ENCODE measurements at places on chromosomes 1 and 21.

GRCh38 chr1:38817267-38818174, 42.1 kb downstream of the RRAGC start:
- no peak for DNase-seq

DNA sequence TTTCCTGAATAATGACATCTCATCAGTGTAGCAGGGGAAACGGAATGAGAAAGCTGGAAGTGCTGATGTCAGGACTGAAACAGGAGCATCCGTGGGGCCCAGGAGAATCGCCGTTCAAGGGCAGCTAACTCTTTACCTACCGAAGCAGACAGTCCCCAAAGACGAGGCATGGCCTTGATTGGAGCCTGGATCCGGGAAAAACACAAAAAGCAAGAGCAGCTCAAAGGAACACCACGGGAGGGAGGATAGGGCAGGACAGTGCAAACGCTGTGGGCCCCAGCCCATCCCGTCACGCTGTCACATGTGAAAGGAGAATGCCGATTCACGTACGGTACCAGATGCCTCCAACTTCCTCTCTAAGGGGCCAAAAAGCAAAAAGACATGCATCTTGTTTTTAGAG, 34.9 kb downstream of the WNT9A start:
- no peak for DNase-seq

- DNase-seq: no peak
Observed at GRCh38 chr1:153848805-153849204, 73.6 kb downstream of the SLC27A3 start.

DNA sequence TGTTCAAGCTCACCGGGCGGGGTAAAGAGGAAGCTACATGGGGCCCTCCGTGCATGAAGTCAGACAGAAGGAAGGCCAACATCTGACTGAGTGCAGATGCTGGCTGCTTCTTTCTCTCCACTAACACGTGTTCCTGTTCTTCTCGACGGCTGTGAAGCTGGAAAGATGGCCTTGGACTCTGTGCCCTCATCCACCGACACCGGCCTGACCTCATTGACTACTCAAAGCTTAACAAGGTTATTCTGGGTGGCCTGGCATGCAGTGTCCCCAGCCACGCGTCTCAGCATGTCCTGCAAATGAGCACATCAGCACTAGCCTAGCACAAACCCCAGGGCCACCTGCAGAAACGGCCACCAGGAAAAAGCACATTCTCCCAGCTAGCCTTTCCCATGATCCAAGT, 41.2 kb downstream of the ACTN2 start:
- DNase-seq: no peak

DNA sequence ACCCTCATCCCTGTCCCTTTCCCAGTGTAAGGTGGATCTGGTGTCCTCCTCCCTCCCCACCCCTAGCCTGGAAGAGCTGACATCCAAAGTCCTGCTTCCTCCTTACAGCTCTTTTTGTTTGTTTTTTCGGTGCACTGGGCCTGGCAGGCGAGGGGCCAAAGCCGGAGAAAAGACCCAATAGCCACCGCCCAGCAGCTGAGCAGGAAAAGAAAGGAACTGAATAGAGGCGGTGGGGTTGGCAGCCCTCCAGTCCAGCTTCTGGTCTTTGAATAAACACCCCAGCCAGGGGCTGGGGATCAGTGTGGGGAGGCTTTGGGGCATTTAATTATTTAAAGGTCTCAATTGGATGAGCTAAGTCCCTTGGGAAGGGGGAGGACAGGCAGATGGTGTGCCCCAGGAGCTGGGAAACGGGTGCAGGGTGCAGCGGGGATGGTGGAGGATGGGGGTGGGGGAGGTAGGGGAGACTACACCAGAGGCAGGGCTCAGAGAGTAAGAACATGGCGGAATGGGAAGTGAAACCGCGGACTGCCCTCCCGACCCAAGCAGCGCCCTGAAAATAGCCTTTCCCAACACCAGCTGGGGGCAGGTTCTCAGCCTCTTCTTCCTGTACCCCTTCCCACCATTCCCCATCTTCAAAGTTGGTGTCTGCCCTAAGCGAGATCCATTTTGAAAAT, 20.2 kb downstream of the BTG2 start:
- DNase-seq: no peak

- no peak for DNase-seq
Observed at GRCh38 chr1:103517380-103518047, 8.0 kb upstream of the RNPC3 start.

- DNase-seq: no peak
Observed at GRCh38 chr1:194338241-194338948, 1152.0 kb upstream of the B3GALT2 start.

DNA sequence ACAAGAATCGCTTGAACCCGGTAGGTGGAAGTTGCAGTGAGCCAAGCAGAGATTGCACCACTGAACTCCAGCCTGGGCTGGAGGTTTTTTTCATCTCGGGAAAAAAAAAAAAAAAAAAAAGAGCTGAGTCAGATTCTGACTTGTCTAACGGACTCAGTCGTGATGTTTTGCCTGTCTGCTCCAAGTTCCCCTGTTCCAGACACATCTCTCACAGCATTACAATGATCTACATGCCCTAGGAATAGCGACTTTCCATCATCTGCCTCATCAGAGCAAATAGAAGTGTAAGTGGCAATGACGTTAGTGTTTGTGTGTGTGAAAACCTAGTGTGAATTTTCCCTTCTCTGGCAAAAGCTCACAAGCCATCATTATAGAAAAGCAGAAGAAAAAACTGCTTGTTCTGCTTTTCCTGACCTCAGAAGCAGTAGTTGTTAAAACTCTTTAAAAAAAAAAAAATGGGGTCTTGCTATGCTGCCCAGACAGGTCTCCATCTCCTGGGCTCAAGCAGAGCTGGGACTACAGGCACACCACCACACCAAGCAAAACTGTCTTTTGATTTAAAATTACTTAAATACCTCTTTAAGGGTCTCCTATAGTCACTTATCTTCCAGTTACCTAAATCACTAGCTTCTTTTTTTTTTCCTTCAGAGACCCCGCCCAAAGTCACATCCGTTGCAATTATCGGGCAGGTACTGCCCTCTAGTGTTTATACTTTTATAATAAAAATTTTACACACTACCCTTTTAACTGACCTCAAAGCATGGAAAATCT, 37.3 kb downstream of the PLEKHO1 start:
- no peak for DNase-seq

DNA sequence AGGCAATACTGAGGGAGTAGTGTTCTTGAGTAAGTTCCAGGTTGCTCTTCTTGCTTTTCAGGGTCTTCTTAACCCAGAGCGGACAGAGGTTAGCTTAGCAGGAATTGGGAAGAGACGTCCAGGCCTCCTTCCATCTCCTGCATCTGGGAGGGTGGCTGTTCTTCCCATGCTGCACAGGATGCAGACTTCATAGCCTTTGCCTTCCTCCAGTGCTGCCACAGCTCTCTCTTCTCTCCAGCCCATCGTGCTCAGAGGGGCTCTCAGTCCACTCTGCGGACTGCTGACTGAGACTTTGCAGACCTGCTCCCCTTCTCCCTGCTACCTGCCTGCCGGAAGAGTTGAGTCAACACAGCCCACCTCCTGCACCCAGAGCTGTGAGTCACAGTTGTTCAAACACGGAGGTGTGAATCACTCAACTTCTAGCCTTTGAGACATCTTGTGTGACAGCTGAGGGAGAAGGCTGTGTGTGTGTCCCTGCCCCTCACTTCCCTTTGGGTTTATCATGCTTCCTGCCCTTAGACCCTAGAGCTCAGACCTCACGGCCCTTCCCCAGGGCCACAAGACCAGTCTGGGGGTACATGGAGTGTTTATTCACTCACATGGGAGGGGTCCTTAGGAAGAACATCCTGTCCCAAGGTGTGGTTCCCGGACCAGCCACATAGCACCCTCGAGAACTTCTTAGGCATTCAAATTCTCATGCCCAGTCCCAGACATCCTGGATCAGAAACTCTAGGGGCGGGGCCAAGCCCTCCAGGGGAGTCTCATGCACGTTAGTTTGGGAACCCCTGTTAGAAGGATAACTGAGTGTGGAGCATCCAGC, 158.3 kb upstream of the CACNA1E start:
- DNase-seq: peak; percentile 15

DNA sequence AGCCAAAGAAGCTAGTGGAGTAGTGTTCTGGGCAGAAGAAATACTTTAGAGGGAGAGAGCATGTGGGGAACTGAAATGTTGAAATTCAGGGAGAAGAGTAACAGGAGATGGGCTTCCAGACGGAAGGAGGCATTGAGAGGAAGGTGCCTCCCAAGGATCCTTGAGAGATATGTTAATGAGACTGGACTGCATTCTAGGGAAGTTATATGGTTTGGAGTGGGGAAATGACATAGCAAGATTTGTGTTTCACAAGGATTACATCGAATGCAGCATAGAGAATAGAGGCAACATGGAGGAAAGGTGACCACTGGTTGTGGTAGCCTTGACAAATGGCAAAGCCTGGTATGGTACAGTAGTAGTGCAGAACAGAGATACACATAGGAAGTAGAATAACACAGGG, 160.5 kb upstream of the HMCN1 start:
- DNase-seq: no peak

DNA sequence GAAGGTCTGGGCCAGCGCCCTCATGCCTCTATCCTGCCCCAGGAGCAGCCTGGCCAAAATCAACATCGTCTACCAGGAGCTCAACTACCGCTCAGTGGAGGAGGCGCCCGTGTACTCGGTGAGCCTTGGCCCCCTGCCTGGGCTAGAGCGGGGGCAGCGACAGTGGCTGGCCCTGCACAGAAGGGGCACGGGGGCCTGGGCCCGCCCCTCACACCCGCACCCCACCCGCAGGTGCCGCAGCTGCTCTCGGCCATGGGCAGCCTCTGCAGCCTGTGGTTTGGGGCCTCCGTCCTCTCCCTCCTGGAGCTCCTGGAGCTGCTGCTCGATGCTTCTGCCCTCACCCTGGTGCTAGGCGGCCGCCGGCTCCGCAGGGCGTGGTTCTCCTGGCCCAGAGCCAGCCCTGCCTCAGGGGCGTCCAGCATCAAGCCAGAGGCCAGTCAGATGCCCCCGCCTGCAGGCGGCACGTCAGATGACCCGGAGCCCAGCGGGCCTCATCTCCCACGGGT, 10.8 kb downstream of the SCNN1D start:
- no peak for DNase-seq

DNA sequence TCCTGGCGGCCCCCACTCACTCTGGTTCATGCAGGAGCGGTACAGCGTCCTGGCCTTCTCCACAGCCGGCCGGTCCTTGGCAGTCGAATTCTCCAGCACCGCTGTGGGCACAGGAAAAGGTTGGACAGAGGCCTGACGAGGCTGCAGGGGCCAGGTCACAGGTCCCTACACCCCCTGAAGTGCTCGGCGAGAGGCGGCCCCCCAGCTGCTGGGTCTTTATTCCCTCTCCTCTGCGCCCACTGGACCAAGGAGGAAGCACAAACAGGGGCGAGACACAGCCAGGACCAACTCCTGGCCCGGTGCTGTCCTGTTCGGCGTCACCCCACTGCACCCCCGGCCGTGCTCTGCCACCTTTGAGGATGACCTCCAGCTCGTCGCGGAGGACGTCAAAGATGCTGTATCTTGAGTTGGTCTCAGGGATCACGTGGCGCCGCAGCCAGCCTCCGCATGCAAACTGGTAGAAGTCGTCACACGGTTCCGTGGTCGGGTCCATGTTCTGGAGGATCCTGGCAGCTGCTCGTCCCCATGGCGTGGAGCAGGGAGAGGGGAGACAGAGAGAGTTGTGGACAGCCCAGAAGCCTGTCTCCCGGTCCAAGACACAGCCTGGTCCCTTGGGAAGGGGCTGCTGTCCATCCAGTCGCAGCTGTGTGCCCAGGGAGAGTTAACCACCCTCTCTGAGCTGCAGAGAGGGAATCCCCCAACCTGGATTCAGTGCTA, 22.9 kb downstream of the PRXL2B start:
- no peak for DNase-seq

DNA sequence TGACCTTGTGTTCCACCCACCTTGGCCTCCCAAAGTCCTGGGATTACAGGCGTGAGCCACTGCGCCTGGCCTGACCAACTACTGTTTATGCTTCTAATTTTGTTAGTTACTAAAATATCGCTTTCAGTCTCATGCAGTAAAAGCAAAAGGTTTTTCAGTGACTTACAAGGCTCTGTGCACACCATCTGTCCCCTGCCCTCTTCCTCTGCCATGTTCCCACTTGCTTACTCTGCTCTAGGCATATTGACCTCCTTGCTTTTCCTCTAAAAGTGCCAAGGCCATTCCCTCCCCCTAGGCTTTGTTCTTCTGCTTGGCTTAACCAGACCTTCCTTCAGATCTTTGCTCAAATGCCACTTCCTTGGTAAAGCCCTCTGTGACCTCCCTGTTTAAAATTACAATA, 276.9 kb downstream of the KIF26B start:
- no peak for DNase-seq

DNA sequence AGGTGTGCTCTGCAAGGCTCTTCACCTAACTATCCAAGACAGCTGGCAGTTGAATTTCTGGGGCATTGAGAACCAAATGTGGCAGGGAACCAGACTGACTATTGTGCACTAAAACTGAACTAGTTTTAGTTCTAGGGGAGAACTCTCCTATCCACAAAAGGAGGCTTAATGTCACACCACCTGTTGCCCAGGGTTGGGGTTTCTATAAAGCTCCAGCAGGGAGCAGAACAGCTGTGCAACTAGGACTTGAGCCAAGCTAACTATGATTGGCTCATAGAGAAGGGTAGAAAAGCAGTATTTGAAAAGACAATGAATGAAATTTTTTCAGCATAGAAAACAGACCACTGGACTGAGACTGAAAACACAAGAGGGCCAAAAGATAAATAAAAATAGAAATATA, 53.3 kb upstream of the FGGY start:
- no peak for DNase-seq

DNA sequence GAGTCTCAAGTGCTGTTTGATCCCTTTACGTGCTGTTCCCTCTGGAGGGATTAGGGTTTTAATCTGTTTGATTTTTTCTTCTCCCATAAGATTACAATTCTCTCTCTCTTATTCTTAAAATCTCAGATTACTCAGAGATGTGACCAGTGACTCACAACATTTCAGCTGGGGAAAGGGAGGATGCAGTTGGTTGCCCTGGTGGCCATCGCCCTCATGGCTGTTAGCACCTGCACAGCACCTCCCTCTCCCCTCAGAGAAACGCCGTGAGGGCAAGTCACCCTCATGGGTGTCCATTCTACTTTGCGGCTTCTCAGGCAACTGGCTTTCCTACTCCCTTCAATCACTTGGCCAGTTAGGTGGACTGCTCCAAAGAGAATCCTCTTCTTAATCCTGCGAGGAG, 42.4 kb upstream of the KCNA3 start:
- no peak for DNase-seq

GRCh38 chr1:44016890-44017400, 14.3 kb downstream of the SLC6A9 start:
- DNase-seq: no peak

DNA sequence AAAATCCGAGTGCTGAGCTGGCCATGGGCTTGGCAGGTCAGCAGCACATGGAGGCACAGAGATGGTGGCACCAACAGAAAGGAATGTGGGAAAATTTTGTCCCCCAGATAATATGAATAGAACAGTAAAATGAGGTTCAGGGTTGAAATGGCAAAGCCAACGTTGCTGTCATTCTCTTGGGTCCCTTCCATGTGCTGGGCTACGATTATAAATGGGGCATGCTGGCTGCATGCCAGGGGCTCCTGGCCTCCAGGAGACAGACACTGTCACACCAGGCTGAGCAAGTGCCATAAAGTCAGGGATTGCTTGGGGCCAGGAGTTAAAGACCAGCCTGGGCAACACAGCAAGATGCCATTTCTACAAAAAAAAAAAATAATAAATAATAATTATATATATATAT, 77.1 kb downstream of the TOMM20 start:
- no peak for DNase-seq

- no peak for DNase-seq
Observed at GRCh38 chr21:36211660-36212512, 55.3 kb downstream of the DOP1B start.
